HepG2 (cell line): ENCODE measurements at places on chromosomes 2 and 18.
A peak's percentile ranks its signal among the peaks of the same experiment; 100 is the strongest.

DNA sequence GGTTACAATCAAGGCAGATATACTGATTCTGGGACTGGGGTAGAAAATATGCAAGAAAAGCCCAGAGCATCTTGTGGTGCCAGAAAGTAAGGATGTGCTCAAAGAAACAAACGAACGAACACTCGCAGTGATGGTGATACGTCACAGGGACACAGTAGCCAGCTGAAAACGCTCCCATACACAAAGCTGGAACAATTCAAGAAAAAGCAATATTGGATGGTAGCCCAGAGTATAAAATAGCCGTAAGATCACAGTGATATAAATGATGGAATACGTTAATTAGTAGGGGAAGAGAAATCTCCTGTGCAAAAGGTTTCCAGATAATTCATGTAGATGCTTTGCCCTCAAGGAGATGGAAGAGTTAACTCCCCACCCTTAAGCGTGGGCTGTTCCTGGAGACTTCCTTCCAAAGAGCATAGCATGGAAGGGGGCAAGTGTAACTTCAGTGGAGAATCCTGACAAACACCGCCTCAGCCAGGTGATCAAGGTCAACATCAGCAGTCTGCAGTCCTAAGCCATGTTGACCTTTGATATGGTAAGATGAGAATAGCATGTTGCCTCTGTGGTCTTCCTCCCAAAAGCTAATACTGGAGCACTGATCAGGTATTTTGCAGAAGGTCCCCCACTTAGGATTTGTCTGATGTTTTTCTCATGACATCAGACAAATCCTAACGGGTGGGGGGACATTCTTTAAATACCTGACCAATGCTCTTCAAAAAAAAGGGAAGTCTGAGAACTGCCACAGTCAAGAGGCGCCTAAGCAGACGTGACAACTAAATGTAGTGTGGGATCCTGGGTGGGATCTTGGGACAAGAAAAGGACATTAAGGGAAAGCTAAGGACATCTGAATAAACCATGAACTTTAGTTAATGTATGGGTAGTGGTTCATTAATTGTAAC lies 99.0 kb downstream of the NCK2 start:
- peak; percentile 46 for DNase-seq

DNA sequence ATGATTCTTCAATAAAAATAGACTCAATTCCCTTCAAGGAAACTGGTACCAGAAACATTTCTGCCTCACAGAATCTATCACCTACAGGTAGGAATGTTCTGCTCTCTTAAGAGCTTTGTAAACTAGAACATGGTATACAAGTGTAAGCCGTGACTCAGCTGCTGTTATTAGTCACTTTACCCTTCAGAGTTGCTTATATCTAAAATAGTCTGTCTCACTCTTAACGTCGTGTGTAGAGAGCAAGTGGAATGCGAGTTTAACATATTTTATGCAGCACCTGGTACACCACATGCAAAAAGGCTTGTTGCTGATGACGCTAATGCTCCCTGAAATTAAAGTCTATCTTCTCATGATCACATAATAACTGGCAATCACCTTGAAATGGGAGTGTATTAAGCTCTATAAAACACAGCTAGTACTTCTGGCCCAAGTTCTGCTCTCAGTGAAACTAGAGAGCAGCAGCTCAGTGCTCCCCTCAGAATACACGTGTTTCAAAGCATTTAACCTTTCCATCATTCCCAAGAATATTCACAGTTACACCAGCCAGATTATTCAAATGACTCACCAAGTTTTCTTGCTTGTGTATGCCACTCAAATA lies 420.0 kb downstream of the ZEB2 start:
- DNase-seq: no peak

DNA sequence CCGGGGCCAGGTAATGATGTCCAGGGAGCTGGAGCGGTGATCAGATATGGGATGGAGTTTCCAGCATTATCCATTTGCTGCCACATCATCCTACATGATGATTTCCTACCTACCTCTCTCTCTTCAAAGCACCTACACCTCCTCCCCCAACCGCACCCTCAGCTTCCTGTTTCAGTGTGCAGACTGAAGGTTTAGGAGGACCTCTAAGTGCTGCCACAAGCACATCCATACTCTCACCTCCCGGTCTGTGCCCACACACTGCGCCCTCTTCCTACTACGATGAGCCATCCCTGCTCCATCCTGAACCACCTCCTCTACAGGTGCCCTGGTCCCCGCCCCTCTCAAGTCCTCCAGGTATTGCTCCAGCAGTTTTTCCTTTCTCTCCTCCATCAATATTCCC lies 123.7 kb downstream of the ALPK2 start:
- DNase-seq: no peak

DNA sequence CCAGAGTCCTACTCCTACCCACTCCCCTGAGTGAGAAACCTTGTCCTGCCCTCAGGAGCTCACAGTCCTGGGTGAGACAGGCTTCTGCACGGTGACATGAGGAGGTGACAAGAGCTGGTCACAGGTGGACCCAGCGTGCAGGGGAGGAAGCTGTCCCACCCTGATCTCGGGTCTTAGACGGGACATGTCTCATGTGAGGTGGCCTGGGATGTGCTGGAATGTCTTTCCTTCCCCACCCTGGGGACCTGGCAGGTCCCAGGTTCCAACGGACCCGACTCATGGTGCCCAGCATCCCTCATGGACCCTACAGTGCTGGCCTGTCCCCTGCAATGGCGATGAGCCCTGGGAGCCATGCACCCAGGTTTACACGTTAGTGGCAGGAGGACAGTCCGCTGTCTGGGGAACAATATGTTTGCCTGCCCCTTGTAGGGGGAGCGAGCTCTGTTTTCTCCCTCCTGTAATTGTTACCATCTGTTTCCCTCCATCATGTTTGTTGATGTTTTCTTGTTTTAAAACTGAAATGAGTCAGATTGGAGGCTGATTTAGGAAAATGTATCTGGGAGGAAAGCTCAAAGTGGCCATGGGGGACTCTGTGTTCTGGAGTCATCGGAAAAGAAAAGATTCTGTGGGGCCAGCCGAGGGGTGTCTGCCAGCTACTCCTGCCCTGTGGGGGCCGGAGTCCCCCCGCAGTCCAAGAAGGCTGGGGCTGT lies 238.1 kb downstream of the KLHL29 start:
- DNase-seq: no peak

GRCh38 chr2:84980263-84980983 lies 9.5 kb downstream of the KCMF1 start:
- no peak for DNase-seq

DNA sequence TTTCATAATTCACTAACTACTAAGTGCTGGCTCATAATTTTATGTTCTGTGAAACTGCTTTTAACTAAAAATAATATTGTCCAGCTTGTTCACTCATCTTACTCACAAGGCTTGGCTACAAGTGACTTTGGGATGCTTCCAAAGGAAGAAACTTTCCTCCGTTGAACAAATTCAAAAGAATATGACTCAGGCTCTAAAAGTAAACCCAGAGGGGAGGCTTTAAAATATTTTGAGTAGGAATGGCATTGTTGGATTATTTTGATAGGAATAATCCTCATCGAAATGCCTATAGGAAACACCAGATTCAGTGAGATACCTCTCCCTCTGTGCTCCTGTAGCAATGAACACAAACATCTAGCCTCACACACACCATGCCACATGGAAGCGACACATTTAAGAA lies 25.2 kb upstream of the TLK1 start:
- no peak for DNase-seq

- DNase-seq: no peak
These were observed 8.1 kb downstream of the STK17B start for GRCh38 chr2:196163285-196163684.

DNA sequence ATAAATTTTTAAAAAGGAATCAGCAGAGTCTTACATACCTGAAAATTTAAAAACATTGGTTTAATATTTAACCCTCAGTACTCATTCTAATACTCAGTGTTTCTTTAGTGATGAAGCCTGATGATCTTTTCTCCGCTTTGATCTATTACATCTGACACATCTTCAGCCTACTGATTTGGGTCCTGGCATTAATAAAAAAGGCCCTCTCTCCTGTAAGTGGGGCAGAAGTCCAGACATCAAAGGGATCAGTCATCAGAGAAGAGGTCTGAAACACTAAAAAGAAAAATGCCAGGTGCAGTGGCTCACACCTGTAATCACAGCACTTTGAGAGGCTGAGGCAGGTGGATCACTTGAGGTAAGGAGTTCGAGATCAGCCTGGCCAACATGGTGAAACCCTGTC lies 581.1 kb upstream of the LRATD1 start:
- DNase-seq: no peak

DNA sequence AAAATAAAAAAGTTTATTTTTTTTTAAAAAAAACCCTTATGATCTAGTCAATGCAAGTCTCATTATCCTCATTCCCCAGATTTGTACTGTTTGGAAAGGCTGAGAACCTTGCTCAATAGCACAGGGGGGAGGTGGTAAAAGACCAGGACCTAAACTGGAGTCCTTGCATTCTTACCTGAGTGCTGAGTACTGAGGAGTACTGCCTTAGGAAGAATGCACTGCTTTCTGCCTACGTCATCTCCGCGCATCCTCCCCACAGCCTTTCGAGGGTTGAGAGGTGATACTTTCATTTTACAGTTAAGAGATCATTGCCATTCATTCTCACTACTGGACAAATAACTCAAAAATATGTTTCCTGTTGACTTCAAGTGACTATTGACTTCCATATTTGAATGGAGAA lies 73.8 kb downstream of the MAP3K20 start:
- no peak for DNase-seq

- no peak for DNase-seq
These were observed 13.1 kb downstream of the ZAP70 start for GRCh38 chr2:97726261-97727064.

- no peak for DNase-seq
These were observed 611.7 kb downstream of the TSN start for GRCh38 chr2:122366969-122367645.

GRCh38 chr2:216677439-216678097 lies 17.8 kb downstream of the IGFBP5 start:
- DNase-seq: no peak

- DNase-seq: no peak
These were observed 16.9 kb downstream of the EIF5B start for GRCh38 chr2:99354070-99354469.

GRCh38 chr2:109208071-109208950 lies 79.3 kb downstream of the SH3RF3 start:
- DNase-seq: no peak

DNA sequence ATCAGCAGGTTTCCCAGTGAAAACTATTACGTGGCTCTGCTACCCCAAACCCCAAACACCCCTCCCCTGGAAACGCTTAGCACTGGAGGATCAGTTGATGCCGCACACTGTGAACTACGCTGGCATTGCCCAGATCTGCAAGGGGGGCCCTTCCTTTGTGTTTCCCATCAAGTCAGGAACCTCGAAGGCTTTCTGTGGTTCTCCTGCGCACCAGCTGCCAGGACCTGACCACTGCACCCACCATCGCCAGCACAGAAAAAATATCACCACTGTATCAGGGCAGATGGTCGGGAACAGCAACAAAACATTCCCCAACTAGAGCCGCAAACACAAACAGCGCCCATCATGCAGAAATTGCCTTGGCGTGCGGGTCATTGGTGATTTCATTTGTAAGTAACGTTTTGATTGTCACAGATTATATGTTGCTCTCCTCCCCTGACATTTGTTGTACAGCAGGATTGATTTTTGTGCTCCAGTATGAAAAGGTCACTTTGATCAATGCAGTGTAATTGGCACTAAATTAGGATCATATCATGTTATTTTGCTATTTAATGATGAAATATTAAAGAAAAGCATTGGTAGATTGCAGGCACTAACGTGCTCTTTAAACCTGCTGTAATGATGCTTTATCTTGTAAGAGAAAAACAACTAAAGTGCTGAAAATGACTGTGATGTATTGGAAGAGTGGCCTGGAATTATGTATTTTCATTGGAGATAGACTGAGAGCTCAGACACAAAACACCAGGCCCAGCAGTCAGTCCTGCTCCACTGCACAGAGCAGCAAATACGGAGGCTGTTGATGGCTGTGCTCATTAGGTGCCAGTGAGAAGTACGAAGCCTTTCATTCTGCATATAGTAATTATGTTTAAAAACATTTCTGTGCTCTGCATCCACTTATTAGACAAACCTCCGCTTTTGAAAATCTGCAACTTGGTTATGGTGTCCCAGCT lies 833.2 kb upstream of the SALL3 start:
- DNase-seq: no peak

GRCh38 chr2:96556441-96557330 lies 20.1 kb downstream of the ARID5A start:
- DNase-seq: peak; percentile 99

DNA sequence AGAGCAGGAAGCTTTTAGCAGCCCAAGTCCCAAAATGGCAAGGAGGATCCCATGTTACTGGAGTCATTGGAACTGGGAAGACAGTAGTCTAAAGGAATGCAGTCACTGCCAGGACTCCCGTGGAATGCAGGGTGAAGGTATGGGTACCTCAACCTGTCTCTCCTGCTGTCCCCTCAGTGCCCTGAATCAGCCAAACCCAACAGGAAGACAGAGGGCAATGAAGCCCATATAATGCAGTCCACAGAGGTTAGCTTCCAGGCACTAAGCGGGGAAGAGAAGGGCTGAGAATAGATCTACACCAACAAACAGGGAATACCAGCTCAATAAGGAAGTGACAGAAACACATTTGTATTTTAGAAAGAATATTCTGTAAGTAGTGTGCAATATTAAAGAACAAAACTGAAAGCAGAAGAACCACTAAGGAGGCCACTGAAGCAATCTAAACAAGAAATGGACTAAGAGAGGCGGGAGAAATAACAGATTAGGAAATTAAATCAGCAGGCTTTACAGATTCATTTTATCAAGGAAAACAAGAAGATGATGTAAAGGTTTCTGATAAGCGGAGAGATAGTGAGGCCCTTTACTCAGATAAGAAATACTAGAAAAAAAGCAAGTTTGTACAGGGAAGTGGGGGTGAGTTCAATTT lies 8.3 kb downstream of the NEMP2 start:
- no peak for DNase-seq

DNA sequence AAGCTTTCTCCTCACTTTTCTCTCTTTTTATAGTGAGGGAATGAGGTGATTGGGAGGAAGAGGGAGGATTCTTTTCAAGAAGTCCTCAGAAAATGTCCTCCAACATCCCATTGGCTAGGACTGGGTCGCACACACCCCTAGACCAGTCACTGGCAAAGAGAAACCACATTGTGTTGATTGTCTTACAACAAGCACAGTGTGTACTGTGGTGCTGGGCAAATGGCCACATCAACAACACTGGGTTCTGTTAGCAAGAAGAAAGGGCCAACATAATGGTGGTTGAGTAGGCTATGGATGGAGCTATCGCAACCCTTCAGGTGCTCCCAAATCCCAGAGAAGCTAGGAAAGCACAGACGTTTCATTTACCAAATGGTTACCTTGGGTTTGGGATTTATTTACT lies 18.7 kb upstream of the PTPN4 start:
- DNase-seq: no peak

GRCh38 chr2:12436935-12437561 lies 279.7 kb upstream of the TRIB2 start:
- no peak for DNase-seq
